ENCODE measurements at places on chromosomes 1 and 21.
A peak's percentile ranks its signal among the peaks of the same experiment; 100 is the strongest.

DNA sequence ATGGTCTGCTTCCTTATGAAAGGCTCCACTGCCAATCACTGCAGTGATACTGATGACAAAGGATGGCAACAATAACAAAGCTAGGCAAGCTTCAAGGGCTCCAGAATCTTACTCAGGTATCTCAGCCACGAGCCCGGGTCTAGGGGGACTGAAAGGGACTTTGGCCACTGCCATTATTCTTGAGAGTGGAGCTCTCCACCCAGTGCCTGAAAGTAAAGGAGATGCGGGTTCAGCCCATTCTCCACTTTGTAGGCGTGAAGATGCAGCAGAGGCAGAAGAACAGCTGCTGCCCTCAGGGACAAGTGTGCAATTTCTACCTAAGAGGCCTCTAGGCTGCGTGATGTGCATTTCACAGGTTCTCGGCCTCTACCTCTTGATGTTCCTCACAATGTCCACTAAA lies 31.4 kb upstream of the SLAMF9 start:
- no peak for DNase-seq

DNA sequence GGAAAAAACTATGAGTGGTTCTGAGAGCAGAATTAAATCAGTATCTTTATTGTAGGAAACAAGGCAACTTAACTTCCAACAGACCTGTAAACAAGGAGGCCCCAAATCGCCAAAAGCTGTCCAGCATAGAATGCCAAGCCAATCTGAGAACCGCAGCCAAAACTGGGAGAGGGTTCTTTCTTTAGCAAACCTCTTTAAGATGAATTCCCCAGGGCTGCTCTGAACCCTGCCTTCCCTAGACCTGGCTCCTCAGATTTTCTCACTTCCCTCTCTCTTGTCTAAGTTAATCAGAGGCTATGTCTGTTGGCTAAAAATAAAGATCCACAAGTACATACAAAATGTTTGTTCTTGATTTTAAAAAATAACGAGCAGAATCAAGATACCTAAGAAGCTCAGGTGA lies 141.4 kb downstream of the SMYD3 start:
- no peak for DNase-seq

GRCh38 chr1:21298981-21299391 lies 8.7 kb upstream of the ECE1 start:
- no peak for DNase-seq

DNA sequence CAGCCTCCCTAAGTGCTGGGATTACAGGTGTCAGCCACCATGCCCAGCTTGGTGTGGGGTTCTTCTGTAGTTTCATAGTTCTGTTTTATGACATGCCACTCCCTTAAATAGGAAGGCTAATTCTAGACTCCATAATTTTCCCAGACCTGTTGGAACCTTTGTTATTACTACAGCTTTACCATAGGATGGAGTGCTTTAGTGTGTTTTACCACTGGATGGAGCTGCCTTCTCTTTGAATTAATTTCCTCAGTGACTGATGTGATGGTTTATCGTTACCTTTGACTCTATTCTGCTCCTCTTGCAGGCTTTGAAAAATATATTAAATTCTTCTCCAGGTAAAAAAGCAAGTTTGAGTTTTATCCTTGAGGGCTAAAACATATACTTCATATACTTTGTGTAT lies 84.6 kb upstream of the NEK7 start:
- no peak for DNase-seq

- DNase-seq: no peak
Measured at GRCh38 chr1:68199603-68200002, 32.7 kb downstream of the WLS start.

GRCh38 chr1:55584526-55585401 lies 369.6 kb upstream of the USP24 start:
- no peak for DNase-seq

DNA sequence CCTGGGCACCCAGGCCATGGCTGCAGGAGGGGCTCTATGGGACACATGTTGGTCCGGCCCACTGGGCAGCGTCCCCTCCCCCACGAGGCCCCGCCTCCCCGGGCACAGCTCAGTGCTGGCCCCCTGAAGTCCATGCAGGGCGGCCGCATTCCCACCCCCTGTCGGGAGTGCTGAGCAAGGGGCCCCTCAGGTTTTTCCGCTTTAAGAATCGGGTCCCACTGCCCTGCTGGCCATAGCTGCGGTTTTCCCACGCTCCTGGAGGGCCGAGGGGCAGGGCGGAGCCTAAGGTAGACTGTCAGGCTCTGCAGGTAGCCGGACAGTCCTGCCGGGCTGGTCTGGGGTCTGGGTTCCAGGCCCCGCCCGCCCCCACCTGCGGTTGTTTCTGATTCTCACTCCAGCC lies 43.5 kb upstream of the CCDC27 start:
- no peak for DNase-seq

DNA sequence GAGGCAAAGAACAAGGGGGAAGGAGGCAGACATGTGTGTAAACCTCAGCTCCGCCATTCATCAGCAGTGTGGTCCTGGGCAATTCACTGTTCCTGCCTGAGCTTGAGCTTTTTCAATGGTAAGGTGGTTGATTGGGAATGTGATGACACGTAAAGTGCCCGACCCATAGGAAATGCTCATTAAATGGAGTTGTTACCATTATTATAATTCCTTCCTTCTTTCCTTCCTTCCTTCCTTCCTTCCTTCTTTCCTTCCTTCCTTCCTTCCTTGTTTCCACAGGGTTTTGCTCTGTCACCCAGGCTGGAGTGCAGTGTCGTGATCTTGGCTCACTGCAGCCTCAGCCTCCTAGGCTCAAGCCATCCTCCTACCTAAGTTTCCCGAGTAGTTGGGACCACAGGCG lies 4.3 kb downstream of the GPR37L1 start:
- DNase-seq: no peak

DNA sequence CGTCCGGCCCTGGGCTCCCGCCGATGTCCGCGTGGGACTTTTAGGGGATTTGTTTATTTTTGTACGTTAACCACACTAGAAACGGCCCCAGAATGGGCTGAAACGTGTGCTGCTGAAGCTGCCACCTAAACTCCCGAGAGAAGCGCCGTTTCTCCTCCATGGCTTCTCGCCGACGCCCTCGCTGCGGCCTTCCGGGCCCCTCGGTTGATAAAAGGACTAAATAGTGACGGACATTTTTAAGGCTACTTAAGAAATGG lies 678 bp upstream of the PTTG1IP start:
- DNase-seq: no peak

- DNase-seq: no peak
Measured at GRCh38 chr1:56566061-56566744, 13.2 kb downstream of the PLPP3 start.

DNA sequence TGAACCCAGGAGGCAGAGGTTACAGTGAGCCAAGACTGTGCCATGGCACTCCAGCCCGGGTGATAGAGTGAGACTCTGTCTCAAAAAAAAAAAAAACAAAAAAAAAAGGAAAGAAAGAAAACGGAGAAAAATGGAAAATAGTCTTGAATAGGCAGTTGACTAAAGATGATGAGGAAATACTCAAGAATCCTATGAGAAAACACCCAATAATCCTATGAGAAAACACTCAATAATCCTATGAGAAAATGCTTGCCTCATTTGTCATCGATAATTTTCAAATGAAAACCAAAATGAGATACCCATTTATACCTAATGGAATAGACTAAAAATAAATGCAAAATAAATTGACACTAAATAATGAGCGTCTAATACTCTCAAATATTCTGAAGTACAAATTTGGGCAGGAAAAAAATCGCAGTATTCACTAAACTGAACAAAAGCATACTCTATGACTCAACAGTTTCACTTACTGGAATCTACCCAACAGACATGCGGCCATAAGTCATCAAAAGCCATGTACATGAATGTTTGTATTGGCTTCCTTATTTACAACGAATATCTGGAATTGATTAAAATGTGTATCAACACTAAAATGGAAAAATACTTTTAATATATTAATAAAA lies 733.9 kb upstream of the CHRM3 start:
- no peak for DNase-seq

- DNase-seq: no peak
Measured at GRCh38 chr1:8777867-8778266, 39.6 kb downstream of the RERE start.

GRCh38 chr1:25936947-25937346 lies 30.7 kb upstream of the STMN1 start:
- DNase-seq: no peak

GRCh38 chr1:40393173-40393572 lies 19.6 kb downstream of the SMAP2 start:
- DNase-seq: no peak

DNA sequence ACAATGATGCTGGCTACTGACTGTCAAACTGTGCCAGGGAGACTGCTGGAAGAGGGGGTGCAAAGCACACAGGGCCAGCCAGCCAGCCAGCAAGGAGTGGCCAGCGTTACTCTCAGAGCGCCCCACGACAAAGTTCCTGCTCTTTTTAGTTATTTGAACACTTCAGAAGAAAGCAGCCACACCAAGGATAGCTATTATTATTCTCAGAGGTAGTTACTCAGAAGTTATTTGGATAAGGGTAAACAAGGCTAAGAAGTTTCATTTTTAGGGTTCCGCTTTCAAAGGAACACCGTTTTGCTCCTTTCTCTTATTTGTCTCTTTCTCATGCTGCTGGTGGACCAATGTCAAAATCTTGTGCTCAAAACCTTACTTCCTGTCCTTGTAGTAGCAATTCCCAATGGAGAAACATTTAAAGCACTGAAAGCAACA lies 59.9 kb downstream of the VANGL2 start:
- no peak for DNase-seq

DNA sequence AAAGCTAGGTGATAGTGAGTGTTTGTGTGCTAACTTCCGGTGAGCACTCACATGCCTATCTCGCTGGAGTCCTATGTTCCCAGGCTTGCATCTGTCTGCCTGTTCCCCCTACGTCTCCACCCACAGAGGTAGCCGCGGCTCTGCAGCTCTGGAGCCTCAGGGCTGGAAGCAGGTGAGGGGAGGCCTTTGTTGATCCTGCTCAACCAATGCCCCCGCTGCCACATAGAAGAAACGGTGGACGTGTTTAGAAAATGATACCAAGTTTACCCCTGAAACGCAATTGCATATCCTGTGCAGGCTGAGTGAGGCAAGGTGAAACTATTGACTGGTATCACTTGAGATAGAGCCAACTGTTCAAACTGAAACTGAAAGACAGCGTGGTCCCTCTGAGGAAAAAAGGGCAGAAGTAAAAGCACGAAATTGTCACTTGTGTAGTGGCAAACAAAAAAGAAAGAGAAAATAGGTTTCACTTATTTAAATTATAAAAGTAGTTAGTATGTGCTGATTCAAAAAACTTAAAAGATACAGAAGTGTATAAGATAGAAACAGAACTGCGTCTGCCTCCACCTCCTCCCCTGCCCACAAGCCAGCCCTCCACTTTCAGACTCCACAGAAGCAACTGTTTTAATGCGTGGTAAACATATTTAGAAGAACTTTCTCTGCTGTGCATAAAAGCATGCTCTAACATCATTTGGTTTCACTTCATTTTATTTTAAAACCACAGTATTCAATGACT lies 38.6 kb upstream of the ETS2 start:
- peak; percentile 31 for DNase-seq

- DNase-seq: no peak
Measured at GRCh38 chr1:54355931-54356679, 50.1 kb downstream of the SSBP3 start.

DNA sequence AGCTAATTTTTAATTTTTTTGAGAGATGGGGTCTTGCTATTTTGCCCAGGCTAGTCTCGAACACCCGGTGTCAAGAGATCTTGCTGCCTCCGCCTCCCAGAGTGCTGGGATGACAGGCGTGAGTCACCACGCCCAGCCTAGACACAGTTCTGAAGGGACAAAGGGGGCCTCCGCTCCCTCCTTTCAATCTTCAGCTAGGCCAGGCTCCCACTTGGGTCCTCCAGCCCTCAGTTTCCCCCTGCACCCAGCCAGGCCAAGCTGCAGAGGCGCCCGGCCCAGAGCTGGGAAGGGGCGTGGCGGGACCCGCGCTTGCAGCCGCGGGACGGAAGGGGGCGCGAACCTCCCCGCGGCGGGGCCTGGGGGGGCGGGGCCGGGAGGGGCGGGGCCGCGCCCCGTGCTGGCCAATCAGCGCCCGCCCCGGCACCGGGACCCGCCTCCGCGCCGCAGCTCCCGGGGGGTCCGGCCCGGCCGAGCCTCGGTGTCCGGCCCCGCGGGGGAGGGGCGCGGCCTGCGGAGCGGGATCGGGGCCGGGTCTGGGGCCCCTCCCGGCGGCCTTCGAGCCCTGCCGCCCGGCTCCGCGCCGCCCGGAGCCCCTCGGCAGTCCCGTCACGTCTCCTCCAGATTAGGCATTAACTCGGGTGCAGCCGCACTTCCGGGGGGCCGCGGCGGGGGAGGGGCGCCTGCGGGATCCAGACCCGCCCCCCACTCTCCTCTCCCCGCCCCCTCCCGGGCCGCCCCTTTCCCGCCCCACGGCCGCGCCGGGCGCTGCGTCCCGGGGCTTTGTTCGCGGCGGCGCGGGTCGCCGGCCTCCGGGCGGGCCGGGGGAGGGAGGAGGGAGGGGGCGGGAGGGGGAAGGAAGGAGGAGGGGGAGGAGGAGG lies 559 bp upstream of the AGRN start:
- peak; percentile 73 for DNase-seq
